ENCODE measurements at places on chromosomes 11 and 22.

- H3K27ac ChIP-seq, result no peak overlapping the region
- no peaks in the 10 kb centered on the region for H3K27me3 ChIP-seq
- no peaks in the 10 kb centered on the region for H3K4me1 ChIP-seq
- DNase-seq, result no peak
- H3K36me3 ChIP-seq, result no peaks in the 10 kb centered on the region
Measured at GRCh38 chr11:47340980-47341775, 11.3 kb downstream of the MYBPC3 start.

DNA sequence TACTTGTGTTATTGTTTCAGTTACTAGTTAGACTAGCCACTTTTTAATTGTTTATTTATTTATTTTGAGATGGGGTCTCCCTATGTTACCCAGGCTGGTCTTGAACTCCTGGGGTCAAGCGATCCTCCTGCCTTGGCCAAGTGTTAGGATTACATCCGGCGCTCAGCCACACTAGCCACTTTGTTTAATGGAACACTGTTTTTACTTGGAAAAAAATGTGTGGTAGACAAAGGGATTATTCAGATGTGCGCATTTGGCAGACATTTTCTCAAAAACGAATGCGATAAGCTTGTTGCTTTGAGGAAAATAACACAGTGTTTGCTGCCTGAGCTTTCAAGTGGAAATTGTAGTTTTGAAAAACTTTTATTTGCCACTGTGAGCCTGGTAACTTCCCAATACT, 51.0 kb downstream of the CTNND1 start:
- H3K27me3 ChIP-seq, result no peaks in the 10 kb centered on the region
- H3K36me3 ChIP-seq, result no peaks in the 10 kb centered on the region
- no peaks in the 10 kb centered on the region for H3K4me1 ChIP-seq
- DNase-seq, result no peak
- no peak overlapping the region for H3K4me3 ChIP-seq
- H3K27ac ChIP-seq, result no peak overlapping the region

GRCh38 chr11:1228101-1228821, 5.4 kb downstream of the MUC5B start:
- no peaks in the 10 kb centered on the region for H3K4me1 ChIP-seq
- DNase-seq, result no peak
- peaks cover 5% of the 10 kb centered on the region for H3K27me3 ChIP-seq
- no peaks in the 10 kb centered on the region for H3K36me3 ChIP-seq
- H3K4me3 ChIP-seq, result no peak overlapping the region

DNA sequence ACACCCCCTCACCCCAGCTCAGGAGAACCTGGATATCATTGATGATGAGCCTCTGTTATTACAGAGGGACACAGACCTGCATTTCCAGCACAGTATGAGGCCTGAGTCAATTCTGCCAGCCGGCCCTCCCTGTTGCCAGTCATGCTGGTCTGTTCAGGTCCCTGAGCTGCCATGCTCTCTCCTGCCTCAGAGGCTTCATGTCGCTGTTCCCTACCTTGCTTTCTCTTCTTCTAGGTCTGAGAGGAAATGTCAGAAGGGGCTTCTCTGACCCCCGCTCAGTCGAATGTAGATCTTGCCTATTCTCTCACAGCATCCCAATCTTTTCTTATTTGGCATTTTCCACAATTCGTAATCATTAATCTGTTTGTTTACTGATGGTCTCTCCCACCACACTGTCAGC, 21.8 kb upstream of the ABCC8 start:
- H3K4me3 ChIP-seq, result no peak overlapping the region
- no peaks in the 10 kb centered on the region for H3K27me3 ChIP-seq

DNA sequence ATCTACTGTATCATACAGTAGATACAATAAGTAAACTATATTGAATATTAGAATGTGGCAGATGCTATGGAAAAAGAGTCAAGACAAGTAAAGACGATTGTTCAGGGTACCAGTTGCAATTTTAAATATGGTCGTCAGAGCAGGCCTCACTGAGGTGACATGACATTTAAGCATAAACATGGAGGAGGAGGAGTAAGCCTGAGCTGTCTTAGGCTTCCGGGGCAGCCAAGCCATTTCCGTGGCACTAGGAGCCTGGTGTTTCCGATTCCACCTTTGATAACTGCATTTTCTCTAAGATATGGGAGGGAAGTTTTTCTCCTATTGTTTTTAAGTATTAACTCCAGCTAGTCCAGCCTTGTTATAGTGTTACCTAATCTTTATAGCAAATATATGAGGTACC, 14.5 kb downstream of the PIK3IP1 start:
- no peak overlapping the region for H3K27ac ChIP-seq
- H3K4me3 ChIP-seq, result no peak overlapping the region
- H3K27me3 ChIP-seq, result no peaks in the 10 kb centered on the region
- H3K4me1 ChIP-seq, result no peaks in the 10 kb centered on the region
- no peaks in the 10 kb centered on the region for H3K36me3 ChIP-seq
- DNase-seq, result no peak
